ENCODE measurements at places on chromosomes 5 and 9. TPM values are rescaled to one million over a fixed set of nuclear protein-coding genes. Genes with fewer than 3 reads are reported as not detected.

Gene DND1
- 15.5 TPM for total RNA-seq

Gene HSD17B4
- total RNA-seq: 326 TPM

Gene KCNMB1
- total RNA-seq: 0.17 TPM

Gene EQTN
- total RNA-seq: 0.24 TPM

Gene CCDC187
- not detected for total RNA-seq

GRCh38 chr5:137096149-137097103, 402.7 kb downstream of the SPOCK1 start:
- no peak for DNase-seq

DNA sequence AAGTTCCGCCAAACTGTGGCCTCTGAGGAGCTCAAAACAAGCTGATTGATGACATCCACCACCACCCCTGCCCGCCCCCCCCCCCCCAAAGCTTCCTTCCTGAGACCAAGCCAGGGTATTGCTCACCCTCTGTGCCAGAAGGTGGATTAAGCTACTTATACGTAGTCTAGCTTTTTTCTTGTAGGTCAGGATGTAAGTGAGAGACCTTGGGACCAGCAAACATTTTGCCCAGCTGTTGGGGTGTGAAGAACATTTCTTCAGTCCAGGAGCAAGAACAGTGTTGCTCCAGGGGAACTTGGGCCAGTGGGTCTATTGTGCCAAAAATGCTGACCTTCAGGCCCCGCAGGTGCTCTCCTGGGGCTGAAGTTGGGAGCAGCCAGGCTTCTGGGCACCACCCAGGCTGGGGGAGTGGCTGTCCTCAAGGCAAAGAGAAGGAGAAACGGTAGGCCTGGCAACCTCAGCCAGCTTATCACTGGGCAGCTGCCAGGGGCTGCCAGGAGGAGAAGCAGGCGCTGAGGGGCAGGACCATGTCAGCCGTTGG, 18.0 kb downstream of the NEURL1B start:
- no peak for DNase-seq

GRCh38 chr5:89697581-89697980, 712.0 kb downstream of the CETN3 start:
- no peak for DNase-seq

DNA sequence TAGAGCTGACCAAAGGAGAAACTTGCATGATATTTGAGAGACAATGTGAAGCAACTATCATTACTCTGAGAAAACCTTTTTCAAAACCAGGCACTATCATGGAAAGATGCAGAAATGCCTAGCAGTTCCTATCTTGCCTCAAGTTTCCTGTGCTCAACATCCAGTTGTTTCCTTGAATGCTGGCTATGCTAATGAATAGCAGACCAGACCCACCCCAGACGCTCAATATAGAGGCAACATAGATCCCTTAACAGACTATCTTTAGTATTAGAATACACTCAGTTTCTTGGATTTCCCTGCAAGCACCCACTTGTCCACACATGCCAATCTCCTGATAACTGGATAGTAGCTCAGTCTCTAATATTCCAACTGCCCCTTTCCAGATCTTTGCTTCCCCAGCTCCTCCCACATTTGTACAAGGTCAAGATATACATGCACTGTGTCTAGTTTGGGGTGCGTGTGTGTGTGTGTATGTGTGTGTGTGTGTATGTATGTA, 93.3 kb upstream of the PCSK5 start:
- DNase-seq: peak; percentile 4

DNA sequence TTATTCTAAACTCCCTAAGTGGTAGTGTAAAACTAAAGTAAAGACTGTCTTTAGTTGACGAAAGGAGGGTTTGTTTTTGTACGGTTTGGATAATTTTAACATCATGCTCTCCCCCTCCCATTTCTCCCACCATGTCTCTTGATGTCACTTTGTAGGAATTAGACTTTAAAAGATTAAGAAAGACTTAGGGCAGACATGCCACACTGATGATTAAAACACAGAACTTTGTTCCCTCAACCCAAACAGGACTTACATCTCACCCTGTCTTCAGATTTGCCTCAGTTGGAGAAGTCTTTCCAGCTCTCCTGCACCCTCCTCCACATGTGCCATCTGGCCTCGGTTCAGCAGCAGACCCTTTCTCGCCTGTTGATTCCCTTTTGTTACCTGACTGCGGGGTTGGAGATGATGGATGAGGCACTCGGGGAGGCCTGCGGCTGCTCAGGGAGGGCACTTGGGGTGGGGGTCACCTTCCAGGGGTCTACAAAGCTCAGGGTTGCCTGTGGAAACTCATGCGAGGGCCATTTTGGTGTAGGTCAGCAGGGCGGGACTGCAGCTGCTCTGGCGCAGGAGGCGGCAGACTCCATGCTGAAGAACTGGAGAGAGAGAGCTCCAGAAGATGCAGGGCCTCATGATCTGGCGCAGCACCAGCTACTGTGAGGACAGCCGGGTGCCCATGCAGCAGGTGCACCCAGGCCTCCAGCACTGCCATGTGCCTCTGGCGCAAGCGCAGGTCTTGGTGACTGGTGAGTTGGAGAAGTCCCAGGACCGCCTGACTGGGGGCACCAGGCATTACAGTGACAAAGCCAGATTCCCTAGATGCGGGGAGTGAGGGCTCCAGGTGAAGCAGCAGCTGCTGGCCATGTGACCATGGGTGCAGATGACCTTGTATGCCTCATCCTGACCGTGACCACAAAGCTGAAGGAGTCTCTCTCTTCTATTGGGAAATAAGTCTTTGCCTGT, 24.5 kb upstream of the EXOC3 start:
- DNase-seq: no peak

DNA sequence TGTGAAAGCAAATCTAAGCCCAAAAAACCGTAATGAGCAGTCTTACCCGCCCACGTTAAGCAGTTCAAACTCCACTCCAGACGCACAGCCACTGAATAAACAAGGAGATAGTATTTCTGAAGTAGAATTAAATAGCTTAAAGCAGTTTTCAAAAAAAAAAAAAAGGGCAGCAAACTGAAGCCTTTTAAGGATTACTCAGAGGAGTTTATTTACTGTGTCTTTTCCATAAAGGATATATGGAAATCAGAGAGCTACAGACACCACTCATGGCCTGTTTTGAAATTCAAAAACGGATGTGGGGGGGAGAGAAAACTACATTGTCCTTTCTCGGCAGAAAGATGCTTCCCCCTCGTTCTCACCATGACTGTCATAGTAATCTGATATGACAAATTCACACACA, 83.7 kb upstream of the IRX1 start:
- no peak for DNase-seq

DNA sequence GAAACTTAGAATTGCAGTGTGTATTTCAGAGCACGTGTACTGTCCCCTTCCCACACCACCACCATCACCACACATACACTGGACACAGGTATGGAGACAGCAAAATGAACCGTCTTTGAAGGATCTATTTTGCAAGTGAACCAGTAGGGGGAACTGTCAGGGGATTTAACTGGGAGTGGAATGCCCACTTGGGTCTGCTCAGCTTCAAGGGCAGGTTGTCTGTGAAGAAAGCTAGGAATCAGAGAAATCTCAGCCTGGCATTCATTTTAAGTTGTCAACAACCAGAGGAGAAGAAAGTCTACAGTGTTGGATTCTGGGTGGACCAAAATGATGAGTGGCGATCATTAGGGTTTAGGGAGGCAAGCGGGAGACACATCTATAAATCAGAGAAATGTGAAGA, 147.0 kb downstream of the DCP2 start:
- peak; percentile 69 for DNase-seq

DNA sequence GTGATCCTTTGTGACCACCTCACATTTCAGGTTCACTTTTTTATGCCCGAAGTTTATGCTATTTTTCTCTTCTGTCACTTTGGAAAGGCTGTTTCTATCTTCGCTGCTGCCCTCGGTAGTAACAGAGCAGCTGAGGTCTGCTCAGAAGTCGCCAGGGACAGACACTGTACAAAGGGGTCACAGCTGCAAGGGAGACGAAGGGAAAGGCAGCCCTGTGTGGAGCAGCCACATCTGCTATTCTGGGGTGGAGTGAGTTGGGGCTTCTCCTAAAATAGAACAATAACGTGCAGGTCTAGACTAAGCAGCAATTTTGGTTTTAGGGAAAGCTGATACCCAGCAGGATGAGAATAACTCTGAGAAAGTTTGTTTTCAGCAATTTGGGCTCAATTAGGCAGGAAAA, 72.5 kb downstream of the ACTL7B start:
- DNase-seq: no peak

DNA sequence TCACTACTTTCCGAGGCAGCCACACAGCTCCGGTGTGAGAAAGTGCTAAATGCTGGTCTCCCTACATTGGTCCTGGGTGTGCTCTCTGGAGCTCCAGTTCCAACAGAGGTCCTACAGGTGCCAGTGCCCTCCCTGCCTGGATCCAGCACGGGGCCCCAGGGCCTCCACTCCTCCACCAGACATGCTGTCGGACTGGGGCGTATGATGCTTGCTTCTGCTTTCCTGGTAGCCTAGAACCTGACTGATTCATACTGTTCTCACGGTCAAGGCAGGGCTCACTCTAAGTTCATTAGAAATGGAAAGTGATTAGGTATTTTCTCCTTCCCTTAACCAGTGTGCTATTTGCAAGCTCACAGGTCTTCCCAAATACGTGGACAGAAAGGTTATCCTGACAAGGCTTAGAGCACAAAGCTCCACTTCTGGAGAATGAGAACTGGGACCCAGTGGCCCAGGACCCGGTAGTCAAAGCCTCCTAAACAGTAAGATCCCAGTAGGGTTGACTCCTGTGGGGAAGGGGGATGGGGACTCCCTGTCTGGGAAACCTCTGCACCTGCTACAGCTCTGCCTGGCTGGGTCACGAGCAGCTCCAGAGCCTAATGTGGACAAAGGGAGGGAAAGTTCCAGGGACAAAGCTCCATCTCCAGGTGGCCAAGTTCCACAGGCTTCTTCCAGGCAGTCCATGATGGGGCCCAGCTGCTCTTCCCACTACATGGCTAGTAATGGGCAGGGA, 98.1 kb downstream of the PAX5 start:
- DNase-seq: no peak

GRCh38 chr5:75885321-75885720, 168.1 kb upstream of the POC5 start:
- DNase-seq: no peak

DNA sequence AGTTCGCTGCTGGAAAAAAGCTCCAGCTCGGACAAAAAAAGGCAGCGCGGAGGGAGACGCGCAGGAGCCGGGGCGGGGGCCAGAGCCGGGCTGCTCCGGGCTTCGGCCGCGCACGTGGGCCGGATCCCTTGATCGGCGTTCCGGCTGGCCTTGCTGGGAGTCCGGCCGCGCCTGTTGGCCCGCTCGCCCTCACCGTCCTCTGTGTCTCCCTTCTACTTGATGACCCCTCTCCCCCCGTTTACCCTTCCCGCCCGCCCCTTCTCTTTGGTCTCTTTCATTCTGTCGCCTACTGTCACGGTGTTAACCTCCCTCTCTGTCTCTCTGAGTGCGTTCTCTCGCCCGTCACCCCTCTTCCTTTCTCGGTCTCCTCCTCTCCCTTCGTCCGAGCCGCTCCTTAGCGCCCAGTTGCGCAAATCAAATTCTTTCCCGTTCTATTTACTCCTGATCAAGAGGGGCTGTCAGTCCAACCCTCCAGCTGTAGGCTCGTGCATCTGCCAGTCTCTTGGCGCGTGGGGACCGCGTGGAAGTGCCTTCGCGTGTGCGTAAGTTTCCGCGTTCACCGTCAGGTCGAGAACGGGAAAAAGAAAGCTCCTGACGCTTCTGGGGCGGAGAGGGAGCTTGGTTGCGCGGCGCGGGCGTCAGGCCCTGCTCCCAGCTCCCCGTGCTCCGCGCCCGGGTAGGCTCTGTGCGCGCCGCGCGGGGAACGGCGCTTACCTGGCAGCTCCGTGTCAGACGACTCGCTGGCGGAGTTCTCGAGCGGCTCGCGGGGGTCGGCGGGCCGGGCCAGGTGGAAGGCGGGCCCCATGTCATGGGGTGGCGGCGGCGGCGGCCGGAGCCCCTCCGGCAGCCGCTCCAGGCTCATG, 798 bp downstream of the PITX1 start:
- DNase-seq: peak; percentile 81

DNA sequence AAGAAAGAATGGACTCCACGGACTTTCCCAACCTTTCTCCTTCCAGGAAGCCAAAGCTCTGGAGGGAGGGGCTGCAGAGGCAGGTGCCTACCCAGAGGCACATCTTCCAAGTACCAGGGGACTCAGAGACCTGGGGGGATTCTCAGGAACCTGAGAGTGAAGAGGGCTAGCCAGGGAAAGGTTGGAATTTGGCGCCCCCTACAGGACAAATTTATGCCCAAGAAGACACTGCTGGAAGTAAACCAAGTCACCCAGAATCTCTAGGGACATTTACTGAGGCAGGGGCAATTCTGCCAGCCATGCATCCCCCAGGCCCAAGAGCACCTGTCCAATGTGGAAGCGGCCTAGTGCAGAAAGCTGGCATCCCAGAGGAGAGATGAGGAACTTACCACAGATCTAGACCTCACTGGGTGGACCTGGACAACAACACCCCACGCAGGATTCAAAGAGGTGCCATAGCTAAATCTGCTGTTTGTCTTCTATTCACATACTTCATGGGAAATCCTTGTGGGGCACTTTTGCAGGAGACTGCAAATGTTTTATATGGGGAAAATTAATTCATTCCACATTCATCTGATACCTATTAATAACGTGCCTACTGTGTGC, 25.9 kb upstream of the IDNK start:
- peak; percentile 84 for DNase-seq

GRCh38 chr5:135691044-135691443, 112.3 kb upstream of the CXCL14 start:
- no peak for DNase-seq

GRCh38 chr5:119347574-119347973, 8.2 kb upstream of the TNFAIP8 start:
- no peak for DNase-seq

GRCh38 chr5:128706269-128706668, 168.2 kb upstream of the FBN2 start:
- no peak for DNase-seq

- no peak for DNase-seq
Measured at GRCh38 chr5:172213126-172213525, 19.2 kb downstream of the EFCAB9 start.

DNA sequence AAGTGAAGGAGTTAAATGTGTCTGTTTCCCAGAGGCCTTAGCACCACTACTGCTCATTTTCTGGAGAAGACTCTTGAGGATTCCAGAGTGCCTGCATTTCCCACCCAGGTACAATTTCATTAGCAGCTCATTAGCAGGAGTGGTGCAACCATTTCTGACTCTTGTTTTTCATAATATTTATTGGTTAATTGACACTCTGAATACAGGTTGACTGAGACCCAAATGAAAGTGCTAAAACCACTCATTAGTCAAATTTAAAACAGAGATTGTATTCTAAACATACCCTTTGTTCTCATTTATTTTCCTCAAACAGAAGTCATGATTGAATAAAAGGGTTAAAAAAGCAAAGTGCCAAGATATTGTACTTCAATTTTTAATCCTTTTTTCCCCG, 134.5 kb downstream of the SIL1 start:
- DNase-seq: no peak

DNA sequence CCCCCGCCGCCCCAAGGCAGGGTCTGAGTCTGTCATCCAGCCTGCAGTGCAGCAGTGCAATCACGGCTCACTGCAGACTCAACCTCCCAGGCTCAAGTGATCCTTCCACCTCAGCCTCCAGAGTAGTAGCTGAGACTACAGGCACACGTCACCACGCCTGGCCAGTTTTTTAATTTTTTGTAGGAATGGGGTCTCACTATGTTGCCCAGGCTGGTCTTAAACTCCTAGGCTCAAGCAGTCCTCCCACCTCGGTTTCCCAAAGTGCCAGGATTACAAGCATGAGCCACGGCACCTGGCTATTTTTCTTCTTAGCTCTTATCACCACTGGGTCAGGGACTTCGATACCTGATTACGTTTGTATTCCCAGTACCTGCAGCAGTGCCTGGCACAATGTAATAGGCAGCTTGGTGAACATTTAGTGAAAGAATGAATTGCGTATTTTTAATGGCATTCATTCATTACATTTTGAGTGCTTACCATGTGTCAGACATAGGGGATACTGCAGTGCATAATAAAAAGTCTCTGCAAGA, 10.3 kb downstream of the LARP1 start:
- DNase-seq: no peak

Measured in GM23338 (cell line).